T-helper 2 cell (primary cell): ENCODE measurements at places on chromosomes 6 and 20.

- no peak for DNase-seq
Measured at GRCh38 chr6:154569156-154569862, 58.8 kb upstream of the CNKSR3 start.

DNA sequence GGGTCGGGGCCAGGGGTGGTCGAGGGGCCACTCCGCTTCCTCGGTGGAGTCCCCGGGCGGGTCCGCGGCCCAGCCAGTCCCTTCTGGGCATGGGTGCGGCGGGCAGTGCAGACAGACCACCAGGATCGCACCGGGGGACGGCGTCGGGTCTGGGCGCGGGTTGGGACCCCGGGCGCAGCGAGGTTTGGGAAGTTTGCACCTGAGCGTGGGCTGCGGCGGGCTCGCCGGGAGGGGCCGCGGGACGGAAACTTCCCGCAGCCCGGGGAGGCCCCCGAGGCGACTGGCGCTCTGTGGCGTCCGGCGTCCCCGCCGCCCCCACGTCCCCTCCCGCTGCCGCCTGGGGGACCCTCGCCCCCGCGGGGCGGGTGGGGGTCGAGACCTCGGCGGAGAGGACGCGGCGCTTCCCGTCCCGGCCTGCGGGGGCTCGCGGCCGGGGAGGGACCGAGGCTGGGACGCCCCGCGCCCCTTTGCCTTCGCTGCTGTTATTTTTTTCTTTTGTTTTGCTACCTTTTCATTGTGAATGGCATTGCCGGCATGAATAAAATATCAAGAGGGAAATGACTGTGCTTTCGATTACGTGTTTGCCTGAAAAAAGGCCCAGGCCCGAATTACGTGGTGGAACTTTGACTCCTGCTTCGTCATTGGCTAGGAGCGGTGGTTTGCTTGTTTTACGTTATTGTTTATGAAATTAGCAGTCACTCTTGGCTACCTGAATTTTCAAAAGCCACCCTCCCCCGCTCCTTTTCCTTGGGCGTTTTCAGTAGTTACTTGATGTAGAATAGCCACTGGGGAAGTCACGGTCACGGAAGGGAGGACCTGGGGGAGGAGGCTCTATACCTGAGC is 703 bp downstream of the SNX9 start:
- peak; percentile 88 for DNase-seq

DNA sequence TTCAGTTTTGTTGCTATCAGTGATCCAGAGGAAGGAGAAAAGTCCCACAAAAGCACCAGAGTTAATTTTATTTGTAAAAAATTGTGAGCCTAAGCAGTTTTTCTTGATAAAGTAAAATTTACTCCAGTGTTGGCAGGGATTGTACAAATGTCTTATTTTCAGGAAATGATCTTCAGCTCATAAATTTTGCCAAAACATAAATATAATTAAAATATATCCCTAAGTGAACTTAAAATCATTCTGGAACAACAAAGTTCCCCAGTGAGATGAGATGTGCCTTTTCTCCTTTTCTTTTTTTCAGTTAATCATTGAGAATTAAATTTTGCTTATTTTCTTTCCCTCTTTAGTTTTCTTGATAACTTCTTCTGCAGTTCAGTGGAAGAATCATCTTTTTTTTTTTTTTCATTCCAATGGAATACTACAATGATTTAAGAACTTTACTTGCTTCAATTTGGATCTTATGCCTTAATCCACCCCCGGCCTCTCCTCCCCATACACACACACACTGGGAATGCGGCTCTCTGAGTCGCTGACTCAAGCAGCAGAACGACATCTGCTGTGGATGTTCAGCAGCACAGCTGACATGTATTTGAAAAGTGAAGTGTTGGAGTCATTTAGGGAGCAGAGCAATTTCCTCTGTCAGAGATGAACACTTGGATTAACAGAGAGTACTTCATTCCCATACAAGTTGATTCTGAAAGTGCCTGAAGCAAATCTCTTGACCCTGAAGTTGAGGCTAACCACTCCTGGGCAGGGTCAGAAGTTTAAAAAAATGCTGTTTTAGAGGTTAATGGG is 27.7 kb upstream of the LAMA4 start:
- no peak for DNase-seq

GRCh38 chr6:72911463-72912155 is 289.7 kb downstream of the KCNQ5 start:
- DNase-seq = no peak

DNA sequence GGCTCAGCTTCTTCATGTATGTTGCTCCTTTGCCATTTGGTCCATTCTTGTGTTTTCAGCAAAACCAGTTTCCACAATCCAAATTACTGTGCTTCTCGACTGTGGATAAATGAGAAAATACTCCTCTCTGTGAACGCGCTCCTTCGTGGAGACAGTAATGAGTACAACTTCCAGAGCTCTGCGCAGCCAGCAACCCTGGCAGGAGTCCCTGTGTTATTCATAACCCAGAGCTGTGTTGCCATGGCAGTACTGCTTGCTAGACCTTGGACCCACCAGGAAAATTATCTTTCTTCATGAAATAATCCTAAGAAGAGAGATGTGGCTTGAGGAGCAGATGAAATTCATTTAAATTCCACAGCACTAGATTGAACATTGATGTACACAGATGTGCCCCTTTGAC is 73.7 kb downstream of the SLC22A3 start:
- no peak for DNase-seq

DNA sequence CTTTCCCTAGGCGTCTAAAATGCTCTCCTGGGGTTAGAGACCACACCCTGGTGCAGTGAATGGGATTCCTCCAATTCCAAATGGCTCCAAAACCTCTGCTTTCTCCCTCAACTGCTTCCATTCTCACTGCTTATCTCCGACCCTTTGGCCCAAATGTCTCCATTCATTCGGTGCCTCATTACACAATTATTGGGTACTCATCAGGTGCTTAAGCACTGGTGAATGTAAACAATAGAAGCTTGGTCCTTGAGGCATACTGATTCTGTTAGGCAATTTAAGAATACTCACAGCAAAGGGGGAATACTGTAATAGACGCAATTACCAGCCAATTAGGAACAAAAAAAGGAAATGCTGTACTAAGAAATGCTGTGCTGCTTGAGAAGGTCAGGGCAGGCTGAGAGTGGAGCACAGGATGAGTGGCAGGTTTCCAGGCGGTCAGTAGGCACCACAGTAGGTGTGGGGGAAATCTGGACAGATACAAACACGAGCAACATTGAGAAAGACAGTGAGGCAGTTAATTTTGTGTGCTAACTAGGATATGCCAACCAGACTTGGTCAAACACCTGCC is 23.0 kb downstream of the GMDS start:
- no peak for DNase-seq

DNA sequence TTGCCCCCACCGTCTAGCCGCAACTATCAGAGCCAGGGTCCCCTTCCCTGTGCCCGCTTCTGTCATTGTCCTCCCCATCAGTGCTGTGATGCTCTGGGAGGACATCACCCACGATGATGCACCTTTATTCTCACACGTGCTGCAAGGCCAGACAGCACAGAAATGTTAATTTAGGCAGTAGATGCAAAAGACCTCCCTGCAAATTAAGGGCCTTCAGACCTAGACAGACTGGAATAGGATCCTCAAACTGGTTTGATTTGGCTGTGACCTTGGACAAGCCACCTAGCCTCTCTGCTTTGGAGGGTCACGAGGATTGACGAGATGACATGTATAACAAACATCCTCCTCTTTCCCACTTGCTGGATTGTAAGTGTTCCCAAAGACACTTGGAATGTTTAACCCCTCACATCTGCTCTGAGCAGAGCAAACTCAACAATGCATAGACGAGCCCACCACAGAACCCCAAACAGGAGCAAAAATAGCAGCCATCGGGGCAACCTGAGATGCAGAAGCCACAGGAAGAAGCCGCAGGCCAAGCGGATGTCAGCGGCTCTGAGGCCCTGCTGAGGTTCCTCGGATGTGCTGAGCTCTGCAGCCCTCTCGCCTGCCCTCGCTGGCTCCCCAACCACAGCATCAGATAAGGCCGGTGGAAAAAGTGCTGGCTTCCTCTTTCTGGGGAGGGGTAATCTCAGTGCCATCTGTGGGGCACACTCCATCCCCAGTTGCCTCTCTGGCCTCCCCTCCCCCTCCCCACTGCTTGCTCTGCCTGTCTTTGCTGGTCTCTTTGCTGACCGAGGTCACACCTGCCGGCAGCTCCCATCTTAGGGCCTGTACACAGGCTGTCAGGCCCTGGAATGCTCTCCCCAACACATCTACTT is 35.3 kb downstream of the TOX2 start:
- DNase-seq = peak; percentile 67

DNA sequence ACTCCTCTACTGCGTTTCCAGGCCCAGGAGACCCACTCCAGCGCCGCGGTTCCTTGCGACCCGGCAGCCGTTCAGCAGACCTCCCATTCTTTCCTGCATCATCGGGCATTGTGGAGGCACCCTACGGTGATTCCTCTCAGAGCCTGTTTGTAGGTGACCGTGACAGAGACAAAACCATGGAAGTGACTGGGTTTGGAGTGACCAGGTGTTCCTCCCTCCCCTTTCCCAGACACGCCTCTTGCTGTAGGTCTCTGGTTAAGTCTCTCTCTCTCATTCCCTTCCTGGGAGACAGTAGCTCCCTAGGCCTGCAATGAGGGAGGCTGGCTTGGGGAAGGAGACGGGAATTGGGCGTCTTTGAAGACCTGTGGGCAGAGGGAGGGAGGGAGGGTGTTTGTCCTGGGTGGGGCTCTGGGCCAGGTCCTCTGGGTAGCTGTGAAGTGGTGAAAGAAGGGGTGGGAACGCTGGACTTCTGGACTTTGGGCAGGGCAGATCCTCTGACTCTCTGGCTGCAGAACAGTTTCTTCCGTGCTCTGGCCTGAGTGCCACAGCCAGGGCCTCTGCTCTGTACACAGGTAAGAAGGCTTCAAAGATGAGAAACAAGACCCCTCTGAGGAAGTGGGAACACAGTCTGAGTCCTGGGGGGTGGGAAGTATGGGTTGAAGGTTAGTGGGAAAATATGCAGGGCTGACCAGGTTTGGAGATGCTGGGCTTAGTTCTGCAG is 763 bp downstream of the KLC4 start:
- DNase-seq = no peak

DNA sequence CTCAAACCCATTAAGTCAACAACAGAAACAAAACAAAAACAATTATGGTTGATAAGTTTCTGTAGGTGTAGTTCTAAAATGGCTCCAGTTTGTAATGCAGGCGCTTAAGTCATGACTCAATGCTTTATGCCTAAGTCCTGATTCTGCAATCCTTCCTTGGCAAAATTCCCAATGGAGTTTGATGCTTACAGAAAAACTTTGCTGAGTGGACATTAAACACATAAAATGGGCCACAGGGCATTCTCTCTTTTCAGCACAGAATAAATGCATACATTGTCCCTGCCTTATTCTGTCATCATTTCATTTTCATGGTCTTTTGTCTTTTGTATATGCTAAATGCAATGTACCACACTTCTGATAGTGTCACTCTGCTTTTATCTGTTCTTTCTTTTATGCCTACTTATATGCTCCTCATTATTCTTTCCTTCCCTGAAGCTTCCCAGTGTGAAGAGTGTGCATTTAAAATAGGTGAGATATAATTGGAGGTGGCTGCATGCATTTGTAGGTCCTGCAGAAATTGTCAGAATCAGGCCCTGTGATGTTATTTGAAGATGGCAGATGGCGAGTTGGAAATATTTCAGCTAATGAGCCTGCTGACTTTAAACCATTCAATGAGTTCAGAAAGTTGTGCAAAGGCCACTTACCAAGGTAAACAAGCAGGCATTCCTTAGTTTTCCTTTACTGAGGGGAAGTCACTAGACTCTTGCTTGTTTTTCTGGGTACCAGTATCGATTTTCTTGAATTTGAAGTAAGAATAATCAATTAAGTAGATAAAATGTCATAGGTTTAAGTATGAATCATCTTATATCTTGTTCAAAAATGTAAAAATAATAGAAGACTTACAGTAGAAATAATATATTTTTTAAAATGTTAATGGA is 313.1 kb downstream of the TRDN start:
- DNase-seq = no peak

DNA sequence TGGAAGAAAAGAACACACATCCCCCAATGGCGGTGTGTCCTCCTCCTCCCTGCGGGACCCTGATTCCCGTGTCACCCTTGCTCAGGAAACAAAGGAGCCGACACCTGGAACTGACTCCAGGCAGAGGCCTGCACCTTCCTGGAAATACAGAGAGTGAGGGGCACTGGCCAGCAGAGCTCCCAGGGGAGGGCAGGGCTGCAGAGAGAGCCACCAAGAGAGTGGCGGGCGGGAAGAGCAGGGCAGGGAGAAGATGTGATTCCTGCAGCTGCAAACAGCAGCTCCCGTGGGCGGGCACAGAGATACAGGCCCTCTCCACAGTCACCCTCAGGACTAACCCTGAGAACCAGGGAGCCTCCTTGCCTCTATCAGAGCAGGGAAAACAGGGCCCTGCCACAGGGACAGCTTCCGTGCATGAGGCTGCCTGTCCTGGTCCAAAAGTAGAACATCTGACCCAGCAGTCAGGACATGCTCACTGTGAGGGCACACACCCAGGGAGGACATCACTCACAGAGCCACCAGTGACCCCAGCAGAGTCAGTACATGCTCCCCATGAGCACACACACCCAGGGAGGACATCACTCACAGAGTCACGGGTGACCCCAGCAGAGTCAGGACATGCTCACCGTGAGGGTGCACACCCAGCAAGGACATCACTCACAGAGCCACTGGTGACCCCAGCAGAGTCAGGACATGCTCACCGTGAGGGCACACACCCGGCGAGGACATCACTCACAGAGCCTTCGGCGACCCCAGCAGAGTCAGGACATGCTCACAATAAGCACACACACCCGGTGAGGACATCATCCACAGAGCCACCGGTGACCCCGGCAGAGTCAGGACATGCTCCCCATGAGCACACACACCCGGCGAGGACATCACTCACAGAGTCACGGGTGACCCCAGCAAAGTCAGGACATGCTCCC is 193.1 kb downstream of the DLL1 start:
- DNase-seq = no peak
